Mesenteric fat pad (tissue), 1 donor: ENCODE measurements at places on chromosomes 6 and 20.

DNA sequence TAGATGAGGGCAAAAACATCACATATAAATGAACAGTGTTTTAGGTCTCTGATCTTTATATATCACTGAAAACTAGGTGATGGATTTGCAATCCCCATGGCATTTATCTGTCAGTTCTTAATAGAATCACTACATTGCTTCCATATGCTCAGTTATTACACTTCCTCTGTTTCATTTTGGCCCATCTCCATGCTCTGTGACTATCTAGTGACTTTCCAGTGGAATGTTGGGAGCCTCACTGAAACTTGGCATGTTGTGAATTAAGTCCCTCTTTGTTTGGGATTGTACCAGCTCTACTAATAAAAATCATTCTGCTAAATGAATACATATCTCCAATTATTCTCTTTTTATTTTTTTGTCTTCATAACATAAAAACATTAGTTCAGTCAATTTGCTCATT lies 226.1 kb upstream of the CEP162 start:
- no peak for DNase-seq

- DNase-seq, result no peak
Measured at GRCh38 chr20:46977909-46978588, 83.4 kb downstream of the EYA2 start.

GRCh38 chr6:95693108-95693507 lies 115.8 kb downstream of the MANEA start:
- no peak for DNase-seq

- DNase-seq, result no peak
Measured at GRCh38 chr6:158763434-158764182, 55.6 kb downstream of the EZR start.

- DNase-seq, result no peak
Measured at GRCh38 chr6:148087659-148088058, 255.0 kb upstream of the SASH1 start.

DNA sequence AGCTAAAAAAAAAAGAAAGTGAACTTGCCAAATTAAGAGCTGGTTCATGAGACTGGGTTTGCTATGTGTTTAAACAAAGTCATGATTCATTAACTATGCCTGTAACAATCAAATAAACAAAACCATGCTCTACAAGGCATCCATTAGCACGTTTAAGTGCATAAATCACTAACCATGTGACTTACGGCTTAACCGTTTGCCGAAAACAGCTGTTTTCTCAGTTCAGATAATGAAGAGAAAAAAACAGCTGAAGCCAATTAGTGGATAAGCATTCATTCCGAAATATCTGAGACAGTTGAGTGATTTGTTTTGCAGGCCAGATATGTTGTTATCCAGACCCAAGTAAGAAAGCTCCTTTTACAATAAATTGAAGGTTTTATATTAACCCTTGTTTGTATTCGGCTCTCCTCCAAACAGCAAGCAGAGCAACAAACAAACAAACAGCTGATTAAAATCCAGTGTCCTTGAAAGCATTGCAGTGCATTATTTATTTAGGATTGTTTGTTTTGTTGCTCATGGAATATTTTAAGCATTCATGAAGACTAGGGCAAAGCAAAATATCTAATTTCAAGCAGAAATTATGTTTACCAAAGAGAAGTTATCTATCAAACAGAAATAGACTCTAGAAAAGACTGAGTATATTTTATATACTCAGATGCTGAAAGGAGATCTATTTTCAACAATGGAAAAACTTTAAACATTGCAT lies 343.5 kb downstream of the RFPL4B start:
- no peak for DNase-seq

- no peak for DNase-seq
Measured at GRCh38 chr6:89313006-89313405, 2.1 kb downstream of the GABRR2 start.

GRCh38 chr6:37913210-37913609 lies 93.7 kb downstream of the ZFAND3 start:
- DNase-seq, result no peak

DNA sequence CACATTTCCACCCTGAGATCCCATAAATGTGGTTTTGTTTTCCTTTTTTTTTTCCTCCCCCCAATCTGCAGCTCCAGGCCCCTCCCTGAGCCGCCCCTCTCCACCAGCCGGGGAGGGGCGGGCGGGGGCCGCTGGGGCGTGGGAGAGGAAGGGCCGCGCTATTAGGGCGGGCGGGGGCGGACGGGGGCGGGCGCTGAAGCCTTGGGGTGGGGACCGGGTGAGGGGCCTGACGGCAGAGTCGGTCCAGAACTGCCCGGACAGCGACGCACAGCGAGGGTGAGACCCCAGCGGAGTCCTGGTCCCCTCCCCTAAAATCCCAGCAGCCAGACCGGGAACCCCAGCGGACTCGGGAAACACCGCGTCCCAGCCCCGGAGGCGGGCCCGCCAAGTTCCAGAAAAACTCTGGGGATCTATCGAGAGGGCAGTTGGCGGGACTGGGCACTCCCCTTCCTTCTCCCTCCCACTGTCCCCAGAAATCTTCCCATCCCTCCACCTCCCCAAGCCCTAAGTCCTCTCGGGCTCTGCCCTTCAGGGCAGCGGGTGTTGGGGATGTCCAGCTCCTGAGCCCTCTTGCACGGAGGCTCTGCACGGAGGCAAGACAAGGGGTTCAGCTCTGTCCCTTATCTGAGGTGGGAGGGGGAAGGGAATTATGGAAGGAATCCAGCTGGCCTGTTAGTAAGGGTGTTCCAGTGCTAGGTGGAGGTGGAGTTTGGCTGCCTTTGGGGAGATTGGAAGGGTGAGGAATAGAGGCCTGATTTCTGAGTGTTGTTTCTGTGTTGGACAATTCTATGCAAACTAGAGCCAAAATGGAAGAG lies at the start of gene PRICKLE4:
Gene PRICKLE4 (plus strand): TSS at position 232 of the 815 bp plus-strand sequence. CDS start 2,692 bp downstream, outside the sequence.
- DNase-seq, result no peak

GRCh38 chr20:49871391-49871948 lies 43.9 kb downstream of the SPATA2 start:
- DNase-seq, result no peak

DNA sequence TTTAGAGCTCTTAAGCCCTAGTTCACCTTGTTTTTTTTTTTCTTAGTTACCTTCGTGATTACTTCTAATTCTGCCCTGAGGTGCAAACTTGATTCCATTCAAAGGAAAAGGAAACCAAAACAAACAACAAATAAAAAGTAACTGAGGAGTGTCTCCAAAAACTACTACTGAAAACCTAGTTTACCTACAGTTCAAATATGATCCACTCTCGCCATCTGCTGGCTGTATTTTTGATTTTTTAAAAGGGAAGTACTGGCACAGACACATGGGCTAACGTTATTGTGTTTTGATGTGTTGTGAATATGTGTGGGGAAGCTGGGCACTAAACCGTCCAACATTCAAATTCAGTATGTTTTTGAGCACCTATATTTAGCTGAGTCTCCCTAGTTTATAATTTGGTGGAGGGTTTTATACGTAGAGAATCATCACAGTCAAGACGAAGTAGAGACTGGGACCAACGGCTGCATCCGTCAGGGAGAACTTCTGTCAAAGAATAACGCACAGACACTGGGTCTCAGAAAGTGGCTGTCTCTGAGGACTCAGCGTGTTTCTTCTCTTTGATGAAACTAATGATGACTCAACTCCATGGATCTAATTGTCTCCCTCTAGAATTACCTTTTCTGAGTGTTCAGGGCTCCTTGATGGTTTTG lies 373.5 kb upstream of the BTBD3 start:
- DNase-seq, result no peak

GRCh38 chr20:39813190-39813829 lies 851.2 kb downstream of the DHX35 start:
- DNase-seq, result no peak

GRCh38 chr20:53940360-53940702 lies 130.1 kb downstream of the BCAS1 start:
- no peak for DNase-seq

- DNase-seq, result no peak
Measured at GRCh38 chr6:19472850-19473249, 364.3 kb upstream of the ID4 start.

DNA sequence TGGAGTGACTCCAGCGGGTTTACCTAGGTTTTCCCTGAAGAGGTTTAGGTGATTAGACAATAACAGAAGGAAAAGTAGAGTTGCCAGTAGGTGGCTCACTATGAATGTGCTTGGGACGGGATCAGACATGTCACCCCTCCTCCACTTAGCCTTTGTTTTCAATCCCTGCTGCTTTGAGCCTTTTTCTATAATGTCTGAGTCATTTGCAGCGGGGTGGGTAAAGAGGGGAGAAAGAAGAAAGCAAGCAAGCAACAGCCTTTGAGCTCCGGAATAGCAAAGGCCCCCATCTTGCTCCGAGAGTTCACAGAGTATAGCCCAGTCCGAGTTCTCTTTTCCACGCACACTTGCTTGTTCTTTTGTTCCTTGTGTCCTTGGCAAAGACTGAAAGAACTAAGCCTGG lies 129.1 kb downstream of the PACRG start:
- no peak for DNase-seq

DNA sequence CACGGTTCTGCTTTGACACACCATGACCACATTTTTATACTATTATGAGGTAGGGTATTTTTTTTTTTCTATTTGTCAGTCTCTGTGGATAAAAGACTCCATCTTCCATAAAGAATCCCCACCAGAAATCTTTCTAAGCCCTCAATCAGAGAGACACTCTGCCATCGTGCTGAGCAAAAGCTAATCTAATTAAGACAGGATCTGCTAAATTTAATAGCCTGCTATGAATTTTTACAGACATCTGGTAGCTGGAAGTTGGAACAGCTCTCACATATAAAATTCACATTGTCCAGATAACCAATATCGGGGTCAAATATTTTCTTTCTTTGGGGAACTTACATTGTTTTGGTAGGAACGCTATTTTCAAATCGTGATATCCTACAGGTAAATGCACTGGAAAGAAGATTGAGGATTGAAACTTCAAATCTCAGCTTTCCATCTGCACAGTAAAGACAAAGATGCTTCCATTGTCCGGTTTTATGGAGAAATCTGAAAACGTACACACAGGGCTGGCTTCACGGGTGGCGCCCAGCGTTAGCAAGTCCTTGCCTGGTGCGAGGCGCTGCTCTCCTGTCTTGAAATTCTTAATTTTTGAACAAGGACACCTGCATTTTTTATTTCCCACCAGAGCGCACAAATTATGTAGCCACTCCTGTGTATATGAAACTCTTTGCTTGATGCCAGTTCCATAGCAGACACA lies 573.8 kb upstream of the NOX3 start:
- DNase-seq, result no peak
